ENCODE measurements at places on chromosomes 13 and 19.

DNA sequence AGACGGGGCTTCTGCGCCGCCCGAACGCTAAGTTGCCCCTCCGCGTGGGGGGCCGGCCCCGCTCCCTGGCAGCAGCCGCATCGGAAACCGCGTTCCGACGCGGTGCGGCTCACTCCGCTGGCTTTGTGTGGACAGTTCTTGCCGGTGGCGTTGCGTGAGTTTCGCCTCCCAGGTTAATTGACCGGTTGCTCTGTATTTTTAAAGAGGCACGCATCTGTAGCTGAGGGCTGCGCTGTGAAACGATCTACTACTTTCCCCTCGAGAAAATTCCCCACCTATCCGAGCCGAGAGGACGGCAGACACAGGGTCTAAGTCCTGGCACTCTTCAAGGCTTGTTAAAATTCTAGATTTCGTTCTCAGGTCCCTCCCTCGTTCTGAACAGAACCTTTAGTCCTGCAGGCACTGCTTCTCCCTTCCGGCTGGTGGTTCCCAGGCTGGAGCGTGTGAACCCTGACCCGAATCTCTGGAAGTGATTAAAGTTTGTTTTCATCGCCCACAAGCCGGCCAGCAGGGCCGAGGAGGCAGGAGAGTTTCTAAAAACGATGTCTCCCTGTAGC, 933 bp downstream of the ARHGEF7 start:
- no peak for DNase-seq

DNA sequence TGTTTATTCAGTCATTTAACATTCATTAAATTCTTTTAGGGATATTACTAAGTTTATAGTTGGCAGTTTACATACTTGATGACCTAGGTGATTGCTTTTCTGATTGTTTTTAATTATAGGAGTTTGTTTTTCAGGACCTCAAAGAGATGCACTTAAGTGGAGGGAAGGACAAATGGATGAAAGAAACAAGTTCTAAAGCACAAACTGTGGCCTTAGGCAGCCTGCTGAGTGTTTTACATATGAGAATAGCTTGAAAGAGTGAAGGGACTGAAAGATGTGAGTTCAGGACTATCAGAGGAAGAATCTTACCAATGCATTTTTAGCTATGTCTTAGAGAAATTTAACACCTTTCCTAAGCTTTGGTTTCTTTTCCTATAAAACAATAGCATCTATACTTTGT, 402.6 kb downstream of the KLF12 start:
- no peak for DNase-seq

GRCh38 chr19:19121371-19121770, 16.9 kb downstream of the TMEM161A start:
- no peak for DNase-seq

DNA sequence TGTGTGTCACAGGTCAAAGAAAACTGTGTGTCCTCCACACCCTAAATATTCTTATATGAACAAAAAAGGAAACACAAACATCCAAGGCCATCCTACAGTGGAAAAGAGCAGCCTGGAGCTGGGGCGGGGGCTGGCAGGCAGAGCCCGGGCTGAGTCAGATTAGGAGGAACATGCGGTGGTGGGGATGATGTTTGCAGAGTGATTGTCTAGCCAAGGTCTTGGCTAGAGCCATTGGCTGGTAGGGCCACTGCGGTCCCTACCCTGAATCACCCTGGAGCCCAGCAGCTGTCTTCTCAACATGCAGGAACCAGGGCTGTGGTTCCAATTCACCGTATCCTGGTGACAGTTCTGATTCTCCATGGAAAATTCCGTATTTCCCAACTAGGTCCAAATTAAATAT, 439.5 kb downstream of the FGF9 start:
- no peak for DNase-seq
